ENCODE measurements at places on chromosomes 5 and 9.

GRCh38 chr9:6681957-6682501, 36.5 kb upstream of the GLDC start:
- no peak for DNase-seq

DNA sequence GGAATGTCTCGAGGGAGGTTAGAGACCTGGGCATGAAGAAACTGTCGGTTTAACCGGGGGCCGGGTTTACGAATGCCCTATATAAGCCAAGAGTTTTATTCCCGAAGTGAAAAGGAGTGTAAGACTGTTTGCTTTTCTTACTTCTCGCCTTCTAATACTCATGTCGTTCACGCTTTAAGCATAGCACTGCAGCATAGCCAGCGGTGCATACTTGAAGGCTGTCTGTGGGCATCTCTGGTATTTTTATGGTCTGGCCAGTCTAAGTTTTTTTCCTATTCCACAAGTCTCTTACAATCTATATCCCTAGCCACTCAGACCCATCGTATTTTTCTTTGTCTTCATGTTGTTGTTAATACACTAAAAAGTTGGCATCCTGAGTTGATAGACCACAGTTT, 1.2 kb downstream of the UHRF2 start:
- DNase-seq = peak; percentile 30

DNA sequence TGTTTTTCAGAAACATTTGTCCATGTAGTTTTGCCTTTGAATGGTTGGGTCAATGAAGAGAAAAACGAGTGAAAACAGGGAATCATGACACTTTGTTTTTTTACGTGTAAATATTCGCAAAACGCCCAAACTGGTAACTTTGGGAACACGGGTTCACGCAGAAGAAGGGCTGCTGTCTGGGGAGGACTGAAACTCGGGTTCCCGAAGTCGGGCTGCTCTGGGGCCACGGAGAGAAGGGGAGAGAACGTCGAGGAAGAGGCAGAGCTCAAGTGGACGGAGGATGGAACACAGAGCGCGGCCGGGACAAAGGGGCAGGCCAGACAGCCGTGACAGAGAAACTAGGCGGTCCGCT, 478 bp upstream of the SETD9 start:
- no peak for DNase-seq

DNA sequence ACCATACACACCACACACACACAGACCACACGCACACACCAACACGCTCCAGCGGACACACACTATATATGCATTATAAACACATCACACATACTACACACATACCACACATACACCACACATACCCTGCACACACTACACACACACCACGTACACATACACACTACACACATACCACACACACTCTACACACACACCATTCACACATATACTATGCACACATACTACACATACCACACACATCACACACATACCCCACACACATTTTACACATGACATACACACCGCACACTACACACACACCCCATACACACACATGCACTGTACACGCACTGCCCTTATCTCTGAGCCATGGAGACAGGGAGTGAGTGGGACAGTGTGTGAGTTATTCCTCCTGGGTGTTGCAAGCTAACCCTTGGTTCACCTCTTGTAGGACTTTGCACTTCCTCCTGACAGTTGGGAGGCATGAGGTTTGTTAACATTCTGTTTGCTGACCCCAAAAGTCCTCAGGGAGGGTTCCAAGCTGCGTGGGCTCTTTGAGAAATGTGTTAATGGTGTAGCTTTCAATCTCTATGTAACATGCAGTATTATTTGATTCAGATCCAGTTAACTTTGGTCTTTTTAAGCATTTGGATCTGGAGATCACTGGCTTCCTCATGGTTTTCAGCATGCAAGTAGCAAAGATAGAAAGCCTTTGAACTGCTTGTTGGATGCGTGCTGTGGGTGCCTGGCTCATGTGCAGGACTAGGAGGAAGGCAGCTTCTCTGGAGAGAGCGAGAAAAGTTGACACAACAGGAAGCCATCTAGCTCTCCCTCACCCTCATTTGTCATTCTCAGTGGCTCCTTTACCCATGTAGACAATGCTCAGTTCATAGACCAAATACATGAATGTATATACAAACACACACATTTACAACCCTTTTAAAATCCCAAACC, 13.7 kb downstream of the IL31RA start:
- DNase-seq = no peak

DNA sequence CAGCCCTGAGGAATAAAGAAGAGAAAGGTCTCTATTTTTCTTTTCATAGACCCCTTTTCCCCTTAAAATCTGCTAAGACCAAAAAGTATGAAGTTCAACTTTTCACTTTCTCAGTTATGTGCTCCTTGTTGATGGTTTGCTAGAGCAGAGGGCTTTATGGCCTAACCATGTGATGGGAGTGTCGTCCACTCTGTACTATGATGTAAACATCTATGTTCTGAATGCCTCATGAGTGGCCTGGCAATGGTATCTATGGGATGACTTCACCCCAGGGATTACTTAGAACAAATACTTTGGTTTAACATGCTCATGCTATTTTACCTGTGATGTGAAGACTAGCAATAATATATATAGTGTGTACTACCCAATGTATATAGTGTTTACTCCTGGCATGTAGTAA, 43.7 kb upstream of the MIER3 start:
- DNase-seq = no peak

DNA sequence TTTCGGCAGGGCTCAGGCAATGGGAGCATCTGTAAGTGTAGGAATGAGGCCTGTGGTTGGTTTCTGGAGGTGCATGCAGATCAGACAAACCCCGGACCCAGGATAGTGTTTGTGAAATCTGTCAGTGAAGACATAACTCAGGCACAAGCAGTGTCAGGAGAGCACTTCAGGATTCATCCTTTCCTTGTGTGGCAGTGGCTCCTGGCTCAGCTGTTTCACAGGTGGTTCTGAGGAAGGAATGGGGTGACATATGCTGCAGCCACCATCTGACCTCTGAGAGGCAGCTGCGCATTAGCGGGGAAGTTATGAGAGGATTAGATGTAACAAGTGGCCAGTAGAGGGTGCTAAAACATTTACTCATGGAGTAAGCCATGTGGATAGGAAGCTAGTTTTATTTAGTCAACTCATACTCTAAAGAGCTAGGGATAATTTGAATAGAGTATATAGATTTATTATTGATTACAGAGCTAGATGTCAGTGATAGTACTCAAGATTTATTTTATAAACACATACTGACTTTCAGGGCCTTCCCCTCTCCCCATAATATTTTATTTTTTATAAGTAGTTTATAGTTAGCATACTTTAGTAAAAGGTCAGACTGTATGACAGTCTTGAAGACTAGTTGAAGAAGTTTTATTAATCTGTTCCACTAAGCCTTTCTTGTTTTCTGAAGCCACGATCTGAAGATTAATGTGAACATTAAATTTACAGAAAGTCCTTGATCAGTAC, 28.4 kb downstream of the NNT start:
- peak; percentile 59 for DNase-seq

DNA sequence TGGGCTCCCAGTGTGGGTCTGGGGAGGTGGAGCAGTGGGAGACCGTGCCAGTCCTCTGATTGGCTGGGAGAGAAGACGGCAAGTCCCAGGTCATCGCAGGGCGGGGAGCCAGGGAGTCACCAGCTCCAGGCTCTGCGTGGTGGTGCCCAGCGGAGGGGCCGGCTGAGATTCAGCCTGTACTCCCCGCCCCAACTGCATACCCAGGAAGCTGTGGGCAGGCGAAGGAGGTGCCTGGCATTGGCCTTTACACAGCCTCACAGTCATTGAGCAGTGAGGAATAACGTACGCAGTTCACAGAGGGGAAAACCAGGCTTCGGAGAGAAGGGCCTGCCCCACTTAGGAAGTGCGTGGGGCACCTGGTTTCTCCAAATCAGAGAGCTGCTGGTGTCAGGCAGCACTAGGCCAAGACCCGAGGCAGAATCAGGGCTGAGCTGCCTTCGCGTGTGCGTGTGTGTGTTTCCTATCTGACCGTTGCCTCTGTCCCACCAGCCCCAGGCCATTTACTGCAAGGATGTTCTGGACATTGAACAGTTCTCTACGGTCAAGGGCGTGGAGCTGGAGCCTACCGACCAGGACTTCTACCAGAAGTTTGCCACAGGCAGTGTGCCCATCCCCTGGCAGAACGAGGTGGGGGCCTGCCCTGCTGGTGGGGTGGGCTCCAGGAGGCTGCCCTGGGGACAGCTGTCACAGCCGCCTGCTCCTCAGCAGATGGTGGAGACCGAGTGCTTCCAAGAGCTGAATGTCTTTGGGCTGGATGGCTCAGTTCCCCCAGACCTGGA, 6.2 kb upstream of the PRR7 start:
- no peak for DNase-seq

DNA sequence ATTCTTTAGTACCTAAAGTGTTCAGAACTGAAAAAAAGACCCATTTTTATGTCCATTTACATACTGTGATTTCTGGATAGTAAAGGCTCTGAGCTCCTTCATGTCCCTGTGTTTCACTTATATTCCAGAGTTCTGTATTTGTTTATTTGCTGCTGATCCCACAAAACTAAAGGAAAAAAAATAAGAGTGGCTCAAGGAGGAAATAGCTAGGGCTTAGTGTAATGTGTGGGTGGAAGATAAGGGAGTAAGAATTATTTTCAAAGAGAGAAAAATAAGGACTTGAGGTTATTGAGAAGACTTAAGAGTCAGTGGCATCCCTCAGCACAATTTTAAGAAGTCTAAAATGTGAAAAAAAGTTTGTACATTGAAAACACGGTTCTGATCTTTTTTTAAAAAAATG, 46.0 kb downstream of the ENTREP1 start:
- DNase-seq = no peak

- DNase-seq = no peak
Measured at GRCh38 chr9:89079391-89079790, 88.1 kb downstream of the S1PR3 start.

GRCh38 chr5:89816038-89816437, 593.5 kb downstream of the CETN3 start:
- DNase-seq = no peak

- DNase-seq = no peak
Measured at GRCh38 chr5:68279984-68280383, 64.4 kb downstream of the PIK3R1 start.

DNA sequence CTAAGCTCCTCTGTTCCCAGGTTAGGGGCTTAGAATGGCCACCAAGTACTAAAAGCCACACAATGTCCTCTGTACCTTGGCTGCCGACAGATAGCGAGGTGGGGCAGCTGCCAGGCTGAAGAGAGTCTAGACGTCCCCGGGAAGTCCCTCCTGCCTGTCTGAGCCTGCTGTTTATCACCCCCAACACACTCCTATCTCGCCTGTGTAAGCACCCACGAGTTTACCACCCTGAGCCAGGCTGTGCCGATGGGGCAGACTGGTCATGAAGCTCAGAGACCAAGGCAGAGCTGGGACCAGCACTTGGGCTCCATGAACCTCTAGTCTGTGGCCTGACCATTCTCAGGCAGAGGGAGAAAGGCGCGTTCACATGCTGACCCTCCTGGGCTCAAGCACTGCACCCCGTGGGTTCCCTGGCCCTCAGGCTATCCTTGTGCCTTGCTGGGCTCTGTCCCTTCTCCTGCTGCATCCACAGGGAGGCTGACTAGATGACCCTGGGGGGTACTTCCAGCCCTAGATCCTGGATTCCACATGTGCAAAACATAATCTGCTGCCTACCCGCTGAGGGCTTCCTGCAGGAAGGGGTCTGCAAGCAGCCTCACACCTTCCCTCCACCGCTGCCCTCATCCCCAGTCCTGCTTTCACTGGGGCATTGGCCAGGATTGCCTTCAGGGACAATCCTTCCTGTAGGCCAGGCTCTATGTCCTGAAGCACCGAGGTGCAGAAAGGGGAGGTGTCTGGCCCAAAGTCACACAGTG, 18.6 kb upstream of the SLC25A51 start:
- no peak for DNase-seq
